ENCODE measurements at places on chromosomes 2 and 18. TPM values are rescaled to one million over a fixed set of nuclear protein-coding genes. Genes with fewer than 3 reads are reported as not detected.

The MC4R gene
- total RNA-seq = not detected

The KIAA2012 gene
- not detected for total RNA-seq

The RTP5 gene
- total RNA-seq = not detected

The SERPINB12 gene
- total RNA-seq = not detected

The SLC4A5 gene
- 0.84 TPM for total RNA-seq

The ACMSD gene
- total RNA-seq = 3.8 TPM

The SLC23A3 gene
- 0.07 TPM for total RNA-seq

The DRC1 gene
- 0.20 TPM for total RNA-seq

The FSHR gene
- total RNA-seq = not detected

The GPD2 gene
- 22.5 TPM for total RNA-seq

The EPG5 gene
- 4.0 TPM for total RNA-seq

The RBM43 gene
- 7.6 TPM for total RNA-seq

The SKOR2 gene
- total RNA-seq = not detected

The TMEM131 gene
- 11.0 TPM for total RNA-seq

The GRB14 gene
- 6.0 TPM for total RNA-seq

The TRABD2A gene
- total RNA-seq = 0.34 TPM

The ZNF396 gene
- 2.7 TPM for total RNA-seq

The BUB1 gene
- total RNA-seq = 76.6 TPM

The INPP5D gene
- total RNA-seq = not detected

The GYPC gene
- total RNA-seq = 47.2 TPM
